Naive thymus-derived CD4-positive, alpha-beta T cell (primary cell): ENCODE measurements at places on chromosomes 5 and 9.

DNA sequence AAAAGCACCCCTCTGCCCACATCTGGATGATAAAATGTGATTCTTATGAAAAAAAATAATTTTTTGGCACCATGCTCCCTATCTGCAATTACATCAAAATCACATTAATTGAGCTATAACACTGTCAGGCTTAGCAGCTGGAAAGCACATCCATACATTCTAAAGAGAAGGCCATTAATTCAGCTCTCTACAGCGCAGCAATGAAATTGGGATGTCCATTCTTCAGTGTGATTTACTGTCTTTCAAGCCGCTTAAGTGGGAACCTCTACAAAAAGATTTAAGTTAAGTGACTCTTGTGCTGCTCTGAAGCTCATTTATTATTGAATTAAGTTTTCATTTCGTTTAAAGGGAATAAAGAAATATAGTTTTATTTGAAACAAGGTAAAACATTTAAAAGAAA, 171.3 kb downstream of the EBF1 start:
- no peak for DNase-seq

- DNase-seq = no peak
These were observed 365.7 kb downstream of the SPATA31D1 start for GRCh38 chr9:82354279-82354659.

DNA sequence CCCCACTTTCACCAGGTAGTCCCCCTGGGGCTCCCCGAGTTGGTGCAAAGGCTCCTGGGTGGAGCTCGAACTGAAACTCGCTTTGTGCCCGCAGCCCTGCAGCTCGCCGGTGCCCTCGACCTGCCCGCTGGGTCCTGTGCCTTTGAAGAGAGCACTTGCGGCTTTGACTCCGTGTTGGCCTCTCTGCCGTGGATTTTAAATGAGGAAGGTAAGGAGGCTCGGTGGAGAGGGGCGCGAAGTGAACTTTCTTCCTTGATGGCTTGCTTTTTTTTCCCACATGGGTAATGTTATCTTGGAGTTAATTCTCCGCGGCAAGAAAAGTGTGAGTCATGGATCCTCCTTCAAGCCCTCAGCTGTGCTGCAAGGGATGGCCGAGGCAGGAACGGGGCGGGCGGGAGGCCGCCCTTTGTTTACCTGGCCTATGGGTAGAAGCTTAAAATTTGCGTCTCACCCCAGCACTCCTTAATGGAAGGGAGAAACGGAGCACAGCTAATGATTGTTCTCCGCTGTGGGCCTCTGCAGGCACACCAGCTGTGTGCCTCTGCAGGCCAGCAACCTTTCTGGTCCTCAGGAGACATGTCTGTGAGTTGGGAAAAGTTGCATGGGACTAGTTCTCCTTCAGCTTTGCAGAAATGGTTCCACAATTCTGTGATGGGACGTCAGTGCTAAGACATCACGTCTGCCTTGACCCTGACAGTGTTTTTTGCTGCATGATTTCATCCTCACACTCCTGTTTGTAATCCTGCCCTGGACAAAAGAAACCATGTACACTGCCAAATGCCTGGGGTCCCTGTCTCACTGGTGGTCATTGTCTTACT, 1.1 kb downstream of the MAMDC2 start:
- no peak for DNase-seq

DNA sequence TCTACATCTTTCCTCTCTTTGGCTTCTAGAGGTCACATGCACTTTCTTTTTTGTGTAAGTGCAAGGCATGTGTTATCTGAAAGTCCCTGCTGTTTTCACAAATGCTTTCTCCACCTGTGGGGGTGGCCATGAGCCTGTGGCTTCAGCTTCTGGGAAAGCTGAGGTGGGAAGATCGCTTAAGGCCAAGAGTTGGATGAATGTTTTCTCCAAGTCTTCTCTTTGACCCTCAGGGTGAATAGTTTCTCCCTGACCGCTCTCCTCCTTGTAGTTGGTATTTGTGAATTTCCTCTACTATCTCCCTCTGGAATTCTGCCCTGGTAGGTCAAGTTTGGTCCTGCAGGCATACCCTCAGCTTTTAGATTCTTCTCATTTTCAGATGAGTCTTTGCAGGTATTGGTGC, 74.2 kb downstream of the UGCG start:
- DNase-seq = no peak

DNA sequence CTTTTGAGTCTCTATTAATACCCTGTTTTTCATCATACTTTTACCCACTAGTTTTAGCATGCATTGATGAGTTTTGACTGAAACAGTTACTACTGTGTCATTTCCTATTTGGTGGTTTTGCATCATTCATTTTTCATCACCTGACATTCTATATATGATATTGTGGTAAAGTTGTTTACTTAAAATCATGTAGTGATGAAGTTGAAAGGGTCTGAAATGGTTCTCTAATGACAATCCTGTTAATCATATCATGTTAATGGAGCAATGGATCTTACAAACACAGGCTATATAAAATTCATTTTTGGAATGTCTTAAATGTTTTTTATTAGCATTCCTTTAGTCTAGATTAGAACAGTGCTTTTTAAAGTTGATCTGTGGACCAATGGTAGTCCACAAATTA, 84.1 kb downstream of the ERBIN start:
- DNase-seq = peak; percentile 1

- DNase-seq = no peak
These were observed 10.7 kb downstream of the DIRAS2 start for GRCh38 chr9:90631964-90632363.

GRCh38 chr9:78235256-78235761, 566 bp upstream of the CEP78 start:
- DNase-seq = no peak

GRCh38 chr9:70581214-70581954, 166.9 kb upstream of the KLF9 start:
- no peak for DNase-seq

- DNase-seq = no peak
These were observed 342.5 kb upstream of the MPDZ start for GRCh38 chr9:13621872-13622564.

GRCh38 chr9:96453625-96454024, 3.7 kb downstream of the HABP4 start:
- DNase-seq = no peak
